B cell (primary cell): ENCODE measurements at places on chromosomes 4 and X.
A peak's percentile ranks its signal among the peaks of the same experiment; 100 is the strongest.

- peak; percentile 94 for DNase-seq
- peaks cover 85% of the 10 kb centered on the region for H3K4me1 ChIP-seq
- peak overlapping the region; percentile 86 for H3K4me3 ChIP-seq
- H3K27me3 ChIP-seq: no peaks in the 10 kb centered on the region
- peak overlapping the region; percentile 99 for H3K27ac ChIP-seq
These were observed 58.5 kb downstream of the TSC22D3 start for GRCh38 chrX:107716816-107717700.

DNA sequence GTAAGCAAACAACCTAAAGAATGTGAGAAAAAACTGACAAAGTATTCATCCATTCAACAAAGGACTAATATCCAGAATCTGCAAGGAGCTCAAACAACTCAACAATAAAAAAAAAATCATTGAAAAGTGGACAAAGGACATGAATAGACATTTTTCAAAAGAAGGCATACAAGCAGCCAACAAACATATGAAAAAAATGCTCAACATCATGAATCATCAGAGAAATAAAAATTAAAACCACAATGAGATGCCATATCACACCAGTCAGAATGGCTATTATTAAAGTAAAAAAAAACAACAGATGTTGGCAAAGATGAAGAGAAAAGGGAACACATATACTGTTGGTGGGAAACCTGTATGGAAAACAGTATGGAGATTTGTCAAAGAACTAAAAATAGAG lies 120.7 kb upstream of the ADGRL3 start:
- no peak overlapping the region for H3K4me3 ChIP-seq
- no peak overlapping the region for H3K27ac ChIP-seq
- no peaks in the 10 kb centered on the region for H3K27me3 ChIP-seq
- H3K36me3 ChIP-seq: no peaks in the 10 kb centered on the region

- H3K36me3 ChIP-seq: no peaks in the 10 kb centered on the region
- H3K4me3 ChIP-seq: no peak overlapping the region
- no peak overlapping the region for H3K27ac ChIP-seq
- H3K4me1 ChIP-seq: no peaks in the 10 kb centered on the region
These were observed 85.1 kb upstream of the SHOX start for GRCh38 chrX:545452-545885.

DNA sequence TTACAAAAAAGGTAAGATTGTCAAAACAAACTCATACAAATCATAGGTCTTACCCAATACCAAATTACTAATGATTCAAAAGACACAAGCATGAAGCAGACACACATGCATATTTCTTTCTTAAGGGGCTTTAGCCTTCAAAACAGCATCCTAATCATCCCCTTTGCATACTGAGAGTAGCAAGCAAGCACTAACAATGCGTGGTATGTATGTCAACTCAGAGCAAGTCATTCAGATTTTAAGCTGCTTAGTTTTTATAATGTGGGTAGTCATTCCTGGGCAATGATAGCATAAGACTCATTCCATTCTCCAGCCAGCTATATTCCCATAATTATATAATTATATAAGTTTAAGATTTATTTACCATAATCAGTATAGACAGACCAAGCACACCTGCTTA lies 219.6 kb downstream of the DKK2 start:
- H3K4me1 ChIP-seq: no peaks in the 10 kb centered on the region
- H3K4me3 ChIP-seq: no peak overlapping the region
- no peaks in the 10 kb centered on the region for H3K36me3 ChIP-seq
- no peak for DNase-seq
- no peak overlapping the region for H3K27ac ChIP-seq

GRCh38 chrX:148310426-148311165 lies 189.8 kb upstream of the AFF2 start:
- DNase-seq: peak; percentile 9
- H3K4me1 ChIP-seq: peaks cover 5% of the 10 kb centered on the region
- H3K27me3 ChIP-seq: no peaks in the 10 kb centered on the region
